ENCODE measurements at places on chromosomes 1 and 21.
A peak's percentile ranks its signal among the peaks of the same experiment; 100 is the strongest.

GRCh38 chr1:88016947-88017346 is 667.1 kb upstream of the PKN2 start:
- DNase-seq, result no peak

- no peak for DNase-seq
These were observed 5.2 kb downstream of the TRNP1 start for GRCh38 chr1:26998429-26999300.

GRCh38 chr1:160720356-160721085 is 8.9 kb upstream of the CD48 start:
- no peak for DNase-seq

GRCh38 chr1:235502601-235503402 is 1.4 kb downstream of the B3GALNT2 start:
- DNase-seq, result no peak

DNA sequence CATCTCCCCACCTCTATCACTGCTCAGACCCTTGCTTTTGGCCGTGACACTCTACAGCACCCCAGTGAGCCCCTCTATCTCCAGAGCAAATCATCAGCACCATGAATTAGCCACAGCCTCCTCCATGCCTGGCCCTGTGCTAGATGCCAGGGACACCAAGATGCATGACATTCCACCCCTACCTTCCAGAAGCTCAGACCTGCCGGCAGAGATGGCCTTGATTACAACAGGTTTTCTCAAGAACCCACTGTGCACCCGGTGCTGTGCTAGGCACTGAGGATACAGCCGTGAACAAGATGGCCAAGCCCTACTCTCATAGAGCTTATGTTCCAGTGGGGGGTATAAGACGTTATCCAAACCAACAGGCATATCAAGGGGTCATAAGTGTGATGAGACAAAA is 30.6 kb downstream of the CDK18 start:
- DNase-seq, result no peak

GRCh38 chr1:46613661-46614603 is 2.7 kb downstream of the MOB3C start:
- no peak for DNase-seq

- DNase-seq, result no peak
These were observed 23.1 kb upstream of the TNFRSF1B start for GRCh38 chr1:12143631-12144155.

DNA sequence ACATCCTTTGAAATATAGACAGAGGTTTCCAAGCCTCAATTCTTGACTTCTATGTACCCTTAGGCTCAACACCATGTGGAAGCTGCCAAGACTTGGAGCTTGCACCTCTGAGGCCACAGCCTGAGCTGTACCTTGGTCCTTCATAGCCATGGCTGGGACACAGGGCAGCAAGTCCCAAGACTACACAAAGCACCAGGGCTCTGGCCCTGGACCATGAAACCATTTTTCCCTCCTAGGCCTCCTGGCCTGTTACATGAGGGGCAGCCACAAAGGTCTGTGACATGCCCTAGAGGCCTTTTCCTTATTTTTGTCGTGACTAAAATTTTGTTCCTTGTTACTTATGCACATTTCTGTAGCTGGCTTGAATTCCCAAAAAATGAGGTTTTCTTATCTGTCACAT is 953.1 kb upstream of the ADGRL4 start:
- DNase-seq, result no peak

DNA sequence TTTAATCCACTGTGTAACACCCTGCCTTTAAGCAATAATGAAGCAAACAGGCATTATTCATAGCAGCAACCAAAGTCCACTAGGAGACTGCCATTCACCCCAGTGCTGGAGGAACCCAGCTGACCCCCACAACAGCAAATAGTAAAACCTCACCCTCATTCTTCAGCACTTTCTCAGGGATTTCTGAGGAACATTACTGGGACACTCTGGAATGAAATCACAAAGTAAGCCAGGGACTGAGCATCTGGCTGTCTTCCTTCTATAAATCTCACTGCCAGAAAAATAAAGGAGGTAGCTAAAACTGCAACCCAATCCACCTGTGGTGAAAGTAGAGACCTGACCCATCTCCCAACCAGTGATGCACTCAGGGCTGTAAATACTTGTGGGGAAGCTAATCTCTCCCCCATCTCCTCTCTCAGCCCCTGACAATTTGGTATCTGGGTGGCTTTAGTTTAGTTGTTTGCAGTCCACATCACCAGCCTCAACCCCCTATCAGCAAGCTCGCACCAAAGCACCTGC is 47.1 kb downstream of the COL6A1 start:
- no peak for DNase-seq

GRCh38 chr1:193416226-193417024 is 230.0 kb upstream of the B3GALT2 start:
- no peak for DNase-seq

DNA sequence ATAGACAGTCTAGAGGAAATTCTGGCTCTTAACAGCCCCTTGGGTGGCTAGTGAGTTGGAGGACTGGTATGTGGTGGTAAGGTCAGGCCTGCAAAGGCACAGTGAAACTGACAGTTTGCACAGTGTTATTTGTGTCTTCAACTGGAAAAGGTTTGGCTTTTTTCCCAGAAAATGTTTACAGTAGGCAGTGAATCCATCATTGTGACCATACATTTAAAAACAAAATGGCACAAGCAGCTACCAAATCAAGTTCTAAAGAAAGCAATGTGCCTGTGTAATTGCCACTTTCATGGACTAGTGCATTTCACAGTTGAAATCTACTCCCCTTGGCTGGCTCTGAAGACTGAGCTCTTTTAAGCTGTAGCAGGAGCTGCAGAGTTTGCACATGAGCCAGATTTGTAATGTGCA is 24.8 kb downstream of the ATPAF1 start:
- no peak for DNase-seq

- DNase-seq, result no peak
These were observed 290.3 kb upstream of the SGIP1 start for GRCh38 chr1:66243548-66244130.

- no peak for DNase-seq
These were observed 1.8 kb upstream of the CHML start for GRCh38 chr1:241641773-241642592.

GRCh38 chr1:145990249-145990855 is 6.0 kb downstream of the TXNIP start:
- DNase-seq, result no peak

GRCh38 chr1:92843046-92843423 is 11.2 kb downstream of the RPL5 start:
- no peak for DNase-seq

GRCh38 chr21:29529139-29529538 is 230.4 kb downstream of the BACH1 start:
- no peak for DNase-seq

DNA sequence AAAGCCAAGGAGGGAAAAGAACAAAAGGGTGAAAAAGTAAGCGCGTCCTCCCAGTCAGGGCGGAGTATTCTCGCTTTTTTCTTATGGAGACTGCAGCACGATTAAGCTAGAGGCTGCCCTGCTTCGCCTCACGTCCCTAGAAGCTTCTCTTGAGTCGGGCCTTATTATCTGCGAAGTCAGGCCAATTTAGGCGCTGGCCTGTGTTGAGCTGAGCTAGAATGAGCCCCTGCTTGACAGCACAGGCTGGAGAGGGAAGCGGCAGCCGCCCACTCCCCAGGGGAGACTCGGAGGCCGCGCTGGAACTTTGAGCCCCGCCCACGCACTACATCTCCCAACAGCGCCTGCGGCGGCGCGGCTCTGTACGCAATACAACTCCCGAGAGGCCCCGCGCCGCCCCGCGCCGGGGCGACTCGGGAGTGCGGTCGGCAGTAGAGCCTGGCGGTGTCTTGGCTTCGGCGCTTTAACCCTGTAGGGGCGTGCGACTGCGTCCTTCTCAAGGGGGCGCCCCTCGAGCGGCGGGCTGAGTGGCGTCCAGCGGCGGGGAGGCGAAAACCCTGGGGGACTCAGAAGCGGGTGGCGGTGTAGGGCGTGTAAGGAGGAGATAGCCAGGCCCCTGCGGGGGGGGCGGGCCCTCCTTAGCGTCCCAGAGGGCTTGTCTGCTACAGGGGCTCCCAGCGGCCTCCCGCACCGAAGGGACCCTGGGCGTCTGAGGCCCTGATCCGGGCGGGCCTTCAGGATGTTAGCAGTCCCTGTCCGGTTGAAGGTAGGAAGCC is 888 bp downstream of the ZNF436 start:
- DNase-seq, result peak; percentile 55

GRCh38 chr1:184531296-184531695 is 144.5 kb downstream of the C1orf21 start:
- DNase-seq, result no peak

DNA sequence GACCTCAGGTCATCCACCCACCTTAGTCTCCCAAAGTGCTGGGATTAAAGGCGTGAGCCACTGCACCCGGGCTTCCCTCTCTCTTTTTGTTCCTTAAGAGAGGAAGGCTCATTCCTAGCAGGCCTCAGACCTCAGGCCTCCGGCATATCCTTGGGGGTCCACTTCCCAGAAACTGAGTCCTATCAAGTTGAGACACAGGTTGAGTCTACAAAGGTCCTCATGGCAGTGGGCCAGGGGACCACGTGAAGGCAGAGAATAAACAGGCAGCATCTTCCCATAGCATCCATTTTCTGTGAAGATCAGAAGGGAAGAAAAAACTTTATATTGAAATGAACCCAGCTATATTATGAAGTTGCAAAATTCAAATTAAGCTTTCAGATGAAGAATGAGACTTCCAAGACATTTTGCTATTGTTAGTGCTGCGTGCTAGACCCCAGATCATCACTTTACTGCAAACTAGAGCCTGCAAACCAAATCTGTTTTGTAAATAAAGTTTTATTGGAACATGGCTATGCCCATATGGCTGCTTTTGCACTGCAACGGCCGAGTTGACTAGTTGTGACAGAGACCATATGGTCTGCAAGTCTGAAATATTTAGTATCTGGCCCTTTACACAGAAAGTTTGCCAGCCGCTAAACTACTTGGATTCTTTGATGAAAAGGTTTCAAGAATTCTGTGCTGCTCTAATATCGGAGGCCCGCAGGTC is 3.5 kb upstream of the CELA2A start:
- no peak for DNase-seq

GRCh38 chr1:190551638-190552037 is 74.0 kb upstream of the BRINP3 start:
- no peak for DNase-seq

DNA sequence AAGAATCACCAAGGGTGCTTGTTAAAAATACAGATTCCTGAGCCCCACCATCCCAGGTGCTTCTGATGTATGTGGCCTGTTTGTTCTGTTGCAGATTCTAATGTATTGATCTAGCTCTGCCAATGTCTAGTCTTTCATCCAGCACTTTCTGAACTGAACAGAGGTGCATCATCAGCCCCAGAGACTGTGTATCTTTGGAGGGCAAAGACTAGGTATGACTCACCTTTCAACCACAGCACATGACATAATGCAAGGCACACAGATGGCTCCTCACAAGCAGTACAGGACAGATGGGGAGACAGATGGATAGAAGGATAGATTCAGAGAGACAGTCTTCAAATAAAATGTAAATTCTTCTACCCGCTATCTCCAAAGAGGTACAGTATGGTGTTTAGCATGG is 32.3 kb downstream of the CD58 start:
- no peak for DNase-seq

GRCh38 chr1:117138106-117138505 is 16.6 kb upstream of the TRIM45 start:
- DNase-seq, result no peak

- no peak for DNase-seq
These were observed 6.8 kb downstream of the ARV1 start for GRCh38 chr1:230985711-230986110.

DNA sequence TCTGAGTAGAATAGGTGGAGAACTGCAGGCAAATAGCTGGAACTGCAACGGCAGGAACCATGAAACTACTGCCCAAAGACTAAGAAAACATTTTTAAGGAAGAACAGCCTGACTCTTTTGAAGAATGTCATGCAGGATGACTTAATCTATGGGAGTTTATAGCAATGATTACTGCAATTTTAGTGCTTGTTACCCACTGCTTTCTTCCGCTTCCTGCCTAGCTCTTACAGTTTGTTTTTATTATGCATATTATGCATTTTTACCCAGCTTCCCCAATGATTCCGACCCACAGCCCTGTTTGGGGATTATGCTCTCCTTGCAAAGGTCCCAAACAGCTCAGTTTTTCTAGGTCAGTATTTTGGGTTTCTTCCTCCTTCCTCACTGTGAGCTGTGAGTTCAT is 71.2 kb downstream of the PCNX2 start:
- DNase-seq, result no peak

DNA sequence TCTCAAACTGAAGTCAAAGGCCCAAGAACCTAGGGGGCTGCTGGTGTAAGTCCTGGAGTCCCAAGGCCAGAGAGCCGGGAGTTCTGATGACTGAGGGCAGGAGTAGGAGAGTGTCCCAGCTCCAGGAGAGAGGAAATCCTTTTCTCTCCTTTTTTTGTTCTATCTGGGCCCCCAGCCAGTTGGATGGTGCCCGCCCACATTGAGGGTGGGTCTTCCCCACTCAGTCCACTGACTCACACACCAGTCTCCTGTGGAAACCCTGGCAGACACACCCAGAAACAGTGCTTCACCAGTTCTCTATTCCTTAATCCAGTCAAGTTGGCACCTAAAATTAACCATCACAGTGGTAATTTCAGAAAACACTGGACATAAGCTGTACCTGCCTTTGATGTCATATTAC is 12.7 kb upstream of the WDR26 start:
- no peak for DNase-seq

DNA sequence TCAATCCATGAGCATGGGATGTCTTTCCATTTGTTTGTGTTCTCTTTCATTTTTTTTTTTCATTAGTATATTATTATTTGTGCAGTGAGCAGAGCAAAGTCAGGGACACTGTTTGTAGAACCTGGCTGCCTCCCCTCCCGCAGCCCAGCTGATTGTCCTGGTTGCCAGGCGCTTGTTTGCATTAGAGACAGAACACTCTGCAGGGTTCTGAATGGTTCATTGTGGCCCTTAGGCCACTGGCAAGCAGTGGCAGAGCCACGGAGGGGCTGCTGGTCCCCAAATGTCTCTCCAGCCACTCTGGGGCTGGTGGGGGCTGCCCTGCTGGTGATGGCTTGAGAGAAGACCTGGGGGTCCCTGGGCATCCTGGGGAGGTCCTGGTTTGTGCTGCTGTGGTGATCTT is 29.0 kb downstream of the ETS2 start:
- no peak for DNase-seq

- DNase-seq, result no peak
These were observed 14.9 kb upstream of the CENPS start for GRCh38 chr1:10415211-10415930.

- DNase-seq, result no peak
These were observed 317.2 kb upstream of the NFIA start for GRCh38 chr1:60765204-60765603.

DNA sequence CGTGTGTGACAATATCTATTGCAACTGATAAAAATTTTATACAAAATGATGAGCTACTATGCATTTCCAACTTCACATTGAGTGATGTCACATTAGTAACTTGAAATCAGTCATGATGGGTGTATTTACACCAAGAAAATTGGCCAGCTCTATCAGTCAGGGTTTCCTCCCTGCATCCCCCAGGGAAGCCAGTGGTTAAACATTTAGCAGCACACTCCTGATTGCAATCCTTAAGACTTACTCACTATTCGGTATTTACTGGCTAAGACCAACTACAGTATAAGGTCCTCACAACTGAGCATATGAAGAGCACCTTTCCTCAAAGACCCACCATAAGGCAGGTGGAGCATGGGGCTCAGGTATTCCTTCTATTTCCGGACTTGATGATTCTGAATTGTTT is 41.3 kb upstream of the PTGFRN start:
- no peak for DNase-seq

Data from stimulated activated CD4-positive, alpha-beta T cell treated with anti-CD3 and anti-CD28 coated beads, Interleukin-1b, Interleukin-23, amount 100 ng/mL, for 1 hour (primary cell).